ENCODE measurements at places on chromosomes 4 and X.
A peak's percentile ranks its signal among the peaks of the same experiment; 100 is the strongest.

DNA sequence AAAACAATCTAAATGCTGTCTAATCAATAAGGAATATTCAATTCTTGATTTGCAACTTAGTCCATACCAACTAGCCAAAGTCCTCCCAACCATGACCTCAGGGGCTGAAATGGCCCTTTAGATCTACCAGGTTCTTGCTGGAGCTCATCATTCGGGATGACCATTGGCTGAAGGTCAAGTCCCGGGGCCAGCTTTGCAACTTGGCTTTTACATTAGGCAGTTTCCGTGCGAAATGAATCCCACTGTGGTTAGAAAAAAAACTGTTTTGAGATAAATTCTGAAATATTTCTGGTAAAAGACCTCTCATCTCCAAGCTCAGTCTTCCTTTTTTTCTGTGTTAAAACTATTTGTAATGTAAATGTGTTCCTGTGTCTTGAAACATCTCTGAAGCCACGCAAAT lies 178.6 kb downstream of the TENM3 start:
- DNase-seq: no peak

- no peak for DNase-seq
These were observed 24.5 kb upstream of the ANXA3 start for GRCh38 chr4:78527103-78527502.

DNA sequence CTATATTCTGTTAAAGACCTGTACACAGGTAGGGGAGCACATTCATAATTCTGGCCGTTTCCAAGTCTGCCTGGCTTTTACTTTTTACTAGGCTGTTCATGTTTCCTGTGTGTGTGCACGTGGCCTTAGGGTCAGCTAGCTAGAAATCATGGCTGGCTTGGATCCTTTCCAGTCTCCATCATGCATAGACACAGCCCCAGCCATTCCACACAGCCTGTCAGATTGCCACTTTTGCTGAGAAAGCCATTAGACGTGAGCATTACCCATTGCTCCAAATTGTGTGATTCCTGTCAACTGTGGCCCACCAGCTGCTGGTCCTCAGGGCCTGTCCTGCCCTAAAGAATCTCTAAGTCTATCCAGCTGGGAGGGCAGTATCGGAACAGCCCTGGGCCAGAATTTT lies 11.4 kb upstream of the SORCS2 start:
- no peak for DNase-seq

DNA sequence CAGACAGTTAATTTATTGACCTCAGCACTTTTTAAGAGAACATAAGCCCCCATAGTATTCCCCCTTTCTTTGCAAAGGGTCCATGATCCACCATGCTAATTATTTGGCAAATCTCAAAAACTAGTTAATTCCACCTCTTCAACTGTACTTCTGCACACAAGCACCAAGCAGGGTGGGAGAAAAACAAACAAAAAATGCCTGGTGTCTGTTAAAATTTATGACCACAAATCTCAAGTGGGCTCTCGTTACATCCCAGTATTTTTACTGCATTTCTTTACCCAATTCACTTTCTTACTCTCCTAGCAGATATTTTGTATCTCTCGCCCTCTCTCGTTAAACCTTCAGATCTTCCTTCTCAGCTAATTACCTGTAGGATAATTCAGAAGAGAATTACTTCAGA lies 6.1 kb downstream of the ARSJ start:
- no peak for DNase-seq

DNA sequence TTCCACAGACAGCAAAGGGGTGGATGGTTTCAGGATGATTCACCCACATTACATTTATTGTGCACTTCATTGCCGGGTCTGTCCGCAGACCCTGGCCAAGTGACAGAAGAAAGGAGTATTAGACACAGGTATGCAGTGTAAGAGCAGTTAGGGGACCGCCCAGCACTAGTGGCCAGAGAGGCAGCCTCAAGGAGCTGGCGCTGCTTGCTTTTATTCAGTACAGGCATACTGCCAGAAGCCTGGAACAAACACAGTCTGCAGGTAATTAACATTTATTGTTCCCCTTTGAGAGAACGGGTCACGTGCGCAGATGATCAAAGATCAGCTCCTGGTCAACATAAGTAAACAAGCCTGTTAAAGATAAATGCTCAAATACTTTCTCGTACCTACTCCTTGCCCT lies 1639.0 kb upstream of the IGFBP7 start:
- no peak for DNase-seq

DNA sequence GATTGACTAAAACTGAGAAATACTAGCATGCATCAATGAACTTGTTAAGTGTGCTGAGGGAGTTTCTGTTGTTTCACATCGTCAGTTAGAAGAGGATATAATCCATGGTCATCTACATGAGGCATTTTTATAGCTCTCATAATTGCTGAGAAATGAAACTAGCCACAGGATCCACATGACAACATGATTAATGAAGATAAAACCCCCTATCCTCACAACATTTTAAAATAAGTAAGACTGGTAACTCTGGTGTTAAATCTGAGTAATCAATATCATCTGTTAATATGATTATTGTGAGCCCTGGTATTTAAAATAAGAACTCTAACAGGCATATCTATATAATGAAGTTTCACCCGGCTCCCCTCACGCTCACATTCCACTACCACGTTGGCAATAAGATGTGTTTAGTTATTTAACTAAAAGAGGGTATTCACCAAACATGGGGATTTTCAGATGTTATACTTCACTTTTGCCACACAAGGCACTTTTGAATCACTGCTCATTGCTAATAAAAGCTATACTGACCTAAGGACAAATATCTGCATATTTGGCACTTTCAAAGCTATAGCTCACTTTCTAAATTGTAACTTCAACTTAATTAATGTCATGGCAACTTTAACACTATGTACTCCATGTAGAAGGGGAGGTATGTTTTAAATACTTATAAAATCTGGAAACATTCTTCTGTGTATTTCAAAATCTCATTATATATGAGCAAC lies 6.7 kb downstream of the UNC5C start:
- DNase-seq: no peak

DNA sequence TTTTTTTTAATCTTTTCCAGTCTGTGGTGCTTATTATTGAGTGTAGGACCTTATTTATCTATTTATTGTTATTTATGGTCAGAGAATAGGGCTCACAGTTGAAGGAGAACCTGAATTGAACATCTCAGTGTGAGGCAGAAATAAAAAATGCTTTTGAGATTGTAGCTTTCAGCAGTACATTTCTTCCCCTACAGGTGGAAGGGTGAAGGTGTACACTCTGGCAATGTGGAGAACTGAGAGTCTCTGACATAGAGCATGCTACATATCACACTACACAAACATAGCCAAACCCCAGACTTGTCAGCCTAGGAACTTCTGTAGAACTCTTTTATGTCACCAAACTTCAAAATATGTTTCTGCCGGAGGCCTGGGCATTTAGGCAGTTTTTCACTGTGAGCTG lies 140.2 kb downstream of the STIM2 start:
- DNase-seq: no peak

DNA sequence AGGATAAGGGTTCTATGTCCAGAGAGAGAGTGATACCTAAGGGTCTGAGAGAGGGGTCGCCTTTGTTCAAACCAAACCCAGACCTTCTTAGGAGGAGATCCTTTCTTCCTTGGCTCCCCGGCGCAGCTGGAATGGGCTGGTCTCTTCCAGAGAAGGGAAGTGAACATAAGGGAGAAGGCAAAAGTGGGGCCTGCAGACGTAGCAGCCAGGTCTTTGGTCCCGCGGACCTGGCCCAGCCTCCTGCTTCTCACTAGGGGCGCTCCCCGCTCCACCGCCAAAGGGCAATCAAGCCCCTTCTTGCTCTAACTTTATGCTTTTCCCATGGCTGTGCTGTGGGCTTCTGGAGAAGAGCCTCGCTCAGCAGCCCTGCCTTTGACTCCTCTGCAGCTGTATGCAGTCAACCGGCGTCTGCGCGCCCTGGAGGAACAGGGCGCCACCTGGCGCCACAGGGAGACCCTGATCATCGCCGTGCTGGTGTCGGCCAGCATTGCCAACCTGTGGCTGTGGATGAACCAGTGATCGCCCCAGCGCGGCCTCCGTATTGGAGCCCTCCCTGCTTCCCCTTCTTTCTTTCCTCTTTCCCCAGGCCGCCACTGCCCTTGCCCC lies 6.5 kb downstream of the FATE1 start:
- DNase-seq: peak; percentile 70

GRCh38 chr4:171602638-171603355 lies 210.4 kb upstream of the GALNTL6 start:
- DNase-seq: no peak

DNA sequence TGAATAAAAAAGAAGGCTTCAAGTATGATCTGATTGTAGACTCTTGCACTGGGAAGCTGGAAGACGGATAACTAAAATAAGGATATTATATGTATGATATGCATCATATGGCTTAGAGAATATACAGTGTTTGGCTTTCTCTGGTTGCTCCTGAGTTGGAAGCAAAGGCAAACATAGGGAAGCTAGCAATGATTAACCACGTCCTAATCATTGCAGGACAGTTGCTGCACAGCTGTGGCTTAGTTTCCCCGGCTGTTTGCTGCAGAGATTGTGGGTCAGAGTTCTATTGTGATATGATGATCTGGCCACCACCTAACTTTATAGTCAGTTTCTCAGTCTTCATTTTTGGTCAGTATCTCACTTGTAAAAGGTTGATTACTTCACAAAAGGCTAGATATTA lies 36.3 kb upstream of the PARM1 start:
- no peak for DNase-seq

- no peak for DNase-seq
These were observed 33.5 kb downstream of the TAF7L start for GRCh38 chrX:101257448-101258258.

DNA sequence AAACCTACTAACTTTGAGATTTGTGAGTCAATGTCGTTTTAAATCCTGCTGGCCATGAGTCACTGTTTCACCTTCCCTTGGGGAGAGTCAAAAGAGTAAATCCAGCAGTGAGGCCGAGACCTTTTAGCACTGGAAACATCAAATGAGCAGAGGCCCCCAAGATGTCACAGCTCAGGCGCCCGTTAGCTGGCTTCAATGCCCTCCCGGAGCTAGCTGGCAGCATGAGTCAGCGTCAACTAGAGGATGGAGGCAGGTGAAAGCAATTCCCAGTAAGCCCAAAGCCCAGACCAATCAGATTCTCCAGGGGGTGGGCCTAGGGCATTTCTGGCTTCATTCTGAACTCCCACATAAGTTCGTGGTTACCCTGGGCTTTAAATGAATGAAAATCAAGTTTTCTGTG lies 170.9 kb downstream of the CLCN4 start:
- no peak for DNase-seq

DNA sequence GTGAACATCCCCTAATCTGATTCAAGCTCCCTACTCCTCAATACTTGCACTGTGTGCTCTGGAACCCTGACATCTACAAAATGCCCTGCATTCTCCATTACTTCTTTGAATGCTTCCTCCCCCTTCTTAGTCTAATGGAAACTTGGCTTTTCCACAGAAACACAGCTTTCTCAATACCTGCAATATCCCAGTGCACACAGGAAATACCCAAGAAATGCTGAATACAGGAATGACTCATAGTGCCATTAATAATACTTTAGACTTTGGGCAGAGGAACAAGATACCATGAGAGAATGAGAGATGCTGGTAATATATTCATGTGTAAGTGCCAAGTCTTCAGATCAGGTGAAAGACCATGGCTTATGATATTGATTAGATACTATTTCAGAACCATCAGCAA lies 5.6 kb downstream of the QRFPR start:
- DNase-seq: no peak

- DNase-seq: no peak
These were observed 270.8 kb downstream of the FSTL5 start for GRCh38 chr4:161892951-161893350.

GRCh38 chrX:43836435-43837184 lies 45.6 kb downstream of the MAOB start:
- DNase-seq: no peak

- DNase-seq: no peak
These were observed 105.9 kb upstream of the SLC7A11 start for GRCh38 chr4:138348055-138348454.
